Suppressor macrophage (primary cell): ENCODE measurements at places on chromosomes 3 and 15.

- DNase-seq, result no peak
These were observed 19.5 kb downstream of the SHF start for GRCh38 chr15:45168286-45168685.

DNA sequence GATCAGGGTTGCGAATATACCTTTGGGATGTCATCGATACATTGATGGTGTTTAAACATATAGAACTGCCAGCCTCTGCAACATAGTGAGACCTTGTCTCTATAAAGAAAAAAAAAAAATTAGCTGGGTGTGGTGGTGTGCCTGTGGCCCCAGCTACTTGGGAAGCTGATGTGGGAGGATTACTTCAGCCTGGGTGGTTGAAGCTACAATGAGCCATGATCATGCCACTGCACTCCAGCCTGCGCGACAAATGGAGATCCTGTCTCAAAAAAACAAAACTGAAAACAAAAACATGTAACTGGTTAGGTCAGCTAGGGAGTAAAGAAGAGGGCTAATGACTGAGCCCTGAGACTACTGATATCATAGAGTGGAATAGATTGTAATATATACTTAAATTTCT, 30.7 kb upstream of the MGA start:
- DNase-seq, result peak; percentile 60

DNA sequence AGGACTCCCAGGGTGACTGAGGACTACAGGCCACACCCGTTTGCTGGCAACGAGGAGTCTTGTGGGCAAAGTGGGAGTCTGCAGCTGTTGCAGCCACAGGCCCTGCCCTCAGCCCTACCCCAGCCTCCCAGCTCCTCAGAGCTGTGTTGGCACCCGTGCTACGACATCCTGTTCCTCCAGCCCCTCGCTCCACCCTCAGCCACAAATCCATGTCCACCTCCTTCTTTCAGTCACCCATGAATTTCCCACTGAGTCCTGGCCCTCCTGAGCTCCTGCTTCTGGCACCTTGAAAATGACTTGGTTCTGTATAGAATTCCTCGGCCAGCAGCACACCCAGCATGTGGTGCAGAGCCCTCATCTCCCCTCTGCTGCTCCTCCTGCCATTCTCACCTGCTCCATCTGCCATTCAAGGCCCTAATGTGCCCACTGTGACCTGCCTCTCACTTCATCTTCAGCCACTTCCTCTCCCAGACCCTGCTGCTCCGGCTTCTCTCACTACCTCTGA, 20.9 kb upstream of the VILL start:
- no peak for DNase-seq

GRCh38 chr15:67833710-67834511, 5.9 kb downstream of the RNU6-1 start:
- peak; percentile 67 for DNase-seq

GRCh38 chr15:46580487-46580886, 945.7 kb downstream of the SQOR start:
- DNase-seq, result no peak
